ENCODE measurements at places on chromosomes 3 and 15.

DNA sequence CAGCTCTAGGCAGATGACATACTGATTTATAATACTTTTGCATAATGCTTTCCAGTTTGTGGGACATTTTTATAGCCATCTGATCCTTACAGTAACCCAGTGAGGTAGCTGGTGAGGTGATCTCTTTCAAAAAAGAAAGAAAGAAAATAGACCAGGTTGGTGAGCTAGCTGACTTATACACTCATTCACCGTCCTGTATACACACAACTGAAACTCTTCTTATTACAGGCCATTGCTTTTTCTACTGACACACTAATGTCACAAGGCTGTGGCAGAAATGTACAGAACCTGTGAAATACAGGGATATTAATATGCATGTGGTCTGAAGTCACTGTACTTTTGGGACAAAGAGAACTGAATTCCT lies 150.2 kb upstream of the BHLHE40 start:
- no peak for DNase-seq

DNA sequence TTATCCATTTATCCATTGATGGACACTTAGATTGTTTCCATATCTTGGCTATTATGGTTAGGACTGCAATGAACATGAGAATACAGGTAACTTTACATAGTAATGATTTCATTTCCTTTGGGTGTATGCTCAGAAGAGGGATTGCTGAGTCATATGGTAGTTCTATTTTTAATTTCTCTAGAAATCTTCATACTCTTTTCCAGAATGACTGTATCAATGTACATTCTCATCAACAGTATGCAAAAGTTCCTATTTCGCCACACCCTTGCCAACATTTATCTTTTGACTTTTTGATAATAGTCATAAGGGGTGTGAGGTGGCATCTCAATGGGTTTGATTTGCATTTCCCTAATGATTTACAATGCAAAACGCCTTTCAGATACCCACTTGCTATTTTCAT lies 6.2 kb upstream of the NIPA1 start:
- DNase-seq, result no peak

DNA sequence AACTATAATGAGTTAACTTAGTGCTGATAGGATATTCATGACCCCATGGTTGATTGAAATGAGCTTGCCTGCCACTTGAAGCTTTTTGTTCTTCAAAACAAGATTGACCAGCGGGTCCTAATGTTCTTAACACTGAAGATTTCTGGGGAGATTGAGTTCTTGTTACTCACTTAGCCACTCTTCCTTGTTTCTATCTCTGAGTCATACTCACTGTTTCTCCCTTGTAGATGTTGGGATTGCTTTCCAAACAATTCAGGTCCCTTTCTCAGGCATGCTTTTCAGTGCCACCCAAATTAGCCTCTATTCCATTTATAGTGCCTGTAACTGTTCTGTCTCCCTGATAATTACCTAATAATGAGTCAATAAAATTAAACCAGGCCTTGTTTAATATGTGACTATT lies 517.0 kb downstream of the SQOR start:
- DNase-seq, result no peak

- no peak for DNase-seq
These were observed 68.1 kb downstream of the ATP10A start for GRCh38 chr15:25795061-25795460.

- no peak for DNase-seq
These were observed 95.1 kb downstream of the FOXP1 start for GRCh38 chr3:71488391-71488809.
